ENCODE measurements at places on chromosomes 2 and 18. TPM values are rescaled to one million over a fixed set of nuclear protein-coding genes. Genes with fewer than 3 reads are reported as not detected.

- no peaks in the 10 kb centered on the region for H3K36me3 ChIP-seq
- H3K4me3 ChIP-seq: no peak overlapping the region
- no peaks in the 10 kb centered on the region for H3K4me1 ChIP-seq
- H3K27me3 ChIP-seq: no peaks in the 10 kb centered on the region
Measured at GRCh38 chr2:52537588-52537987, 1230.0 kb upstream of the CHAC2 start.

GRCh38 chr2:48248251-48248933 lies 281.6 kb upstream of the STON1 start:
- DNase-seq: peak; percentile 34
- no peak overlapping the region for H3K4me3 ChIP-seq
- no peak overlapping the region for H3K27ac ChIP-seq
- H3K27me3 ChIP-seq: no peaks in the 10 kb centered on the region
- peaks cover 12% of the 10 kb centered on the region for H3K4me1 ChIP-seq
- no peaks in the 10 kb centered on the region for H3K36me3 ChIP-seq

- no peaks in the 10 kb centered on the region for H3K36me3 ChIP-seq
- no peak for DNase-seq
- peaks cover 2% of the 10 kb centered on the region for H3K27me3 ChIP-seq
- H3K4me3 ChIP-seq: no peak overlapping the region
- no peak overlapping the region for H3K27ac ChIP-seq
Measured at GRCh38 chr2:121147766-121148165, 137.2 kb downstream of the TFCP2L1 start.

The LRPPRC gene
- 191 TPM for total RNA-seq

The TNFRSF11A gene
- 6.9 TPM for total RNA-seq

The RGPD3 gene
- 0.05 TPM for total RNA-seq

The AKAIN1 gene
- total RNA-seq: not detected
